ENCODE measurements at places on chromosomes 13 and 19. TPM values are rescaled to one million over a fixed set of nuclear protein-coding genes. Genes with fewer than 3 reads are reported as not detected.

- DNase-seq, result no peak
Measured at GRCh38 chr13:77136902-77137420, 110.0 kb upstream of the FBXL3 start.

GRCh38 chr13:50098693-50099092 is 83.4 kb downstream of the KCNRG start:
- no peak for DNase-seq

- DNase-seq, result peak; percentile 9
Measured at GRCh38 chr19:19459707-19460251, 54.3 kb downstream of the GATAD2A start.

DNA sequence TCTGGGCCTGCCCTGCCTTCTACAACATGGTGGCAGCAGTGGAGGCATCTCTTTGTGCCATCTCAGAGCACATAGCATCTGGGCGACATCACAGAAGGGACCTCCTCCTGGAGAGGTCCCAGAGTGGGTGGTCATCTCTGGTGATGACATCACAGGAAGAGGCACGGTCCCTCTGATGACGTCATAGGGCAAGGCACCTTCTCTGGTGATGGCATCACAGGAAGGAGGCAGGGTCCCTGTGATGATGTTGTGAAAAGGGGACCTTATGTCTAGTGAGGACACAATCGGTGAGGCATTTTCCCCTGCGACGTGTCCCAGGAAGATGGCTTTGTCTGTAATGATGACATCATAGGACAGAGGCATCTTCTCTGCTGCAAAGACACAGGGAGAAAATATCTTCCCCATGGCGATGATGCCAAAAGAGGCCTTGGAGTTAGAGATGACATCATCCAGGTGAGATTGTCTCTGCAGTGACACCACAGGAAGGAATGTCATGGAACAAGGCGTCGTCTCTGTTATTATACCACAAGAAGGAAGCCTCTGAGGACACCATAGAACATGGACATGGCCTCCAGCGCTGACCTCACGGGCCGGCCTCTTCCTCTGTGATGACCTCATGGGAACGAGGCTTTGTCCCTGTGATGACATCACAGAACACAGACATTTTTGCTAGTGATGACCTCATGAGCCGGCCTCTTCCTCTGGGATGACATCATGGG is 10.7 kb downstream of the SHISA7 start:
- no peak for DNase-seq

- DNase-seq, result no peak
Measured at GRCh38 chr19:11208561-11209471, 11.5 kb upstream of the KANK2 start.

DNA sequence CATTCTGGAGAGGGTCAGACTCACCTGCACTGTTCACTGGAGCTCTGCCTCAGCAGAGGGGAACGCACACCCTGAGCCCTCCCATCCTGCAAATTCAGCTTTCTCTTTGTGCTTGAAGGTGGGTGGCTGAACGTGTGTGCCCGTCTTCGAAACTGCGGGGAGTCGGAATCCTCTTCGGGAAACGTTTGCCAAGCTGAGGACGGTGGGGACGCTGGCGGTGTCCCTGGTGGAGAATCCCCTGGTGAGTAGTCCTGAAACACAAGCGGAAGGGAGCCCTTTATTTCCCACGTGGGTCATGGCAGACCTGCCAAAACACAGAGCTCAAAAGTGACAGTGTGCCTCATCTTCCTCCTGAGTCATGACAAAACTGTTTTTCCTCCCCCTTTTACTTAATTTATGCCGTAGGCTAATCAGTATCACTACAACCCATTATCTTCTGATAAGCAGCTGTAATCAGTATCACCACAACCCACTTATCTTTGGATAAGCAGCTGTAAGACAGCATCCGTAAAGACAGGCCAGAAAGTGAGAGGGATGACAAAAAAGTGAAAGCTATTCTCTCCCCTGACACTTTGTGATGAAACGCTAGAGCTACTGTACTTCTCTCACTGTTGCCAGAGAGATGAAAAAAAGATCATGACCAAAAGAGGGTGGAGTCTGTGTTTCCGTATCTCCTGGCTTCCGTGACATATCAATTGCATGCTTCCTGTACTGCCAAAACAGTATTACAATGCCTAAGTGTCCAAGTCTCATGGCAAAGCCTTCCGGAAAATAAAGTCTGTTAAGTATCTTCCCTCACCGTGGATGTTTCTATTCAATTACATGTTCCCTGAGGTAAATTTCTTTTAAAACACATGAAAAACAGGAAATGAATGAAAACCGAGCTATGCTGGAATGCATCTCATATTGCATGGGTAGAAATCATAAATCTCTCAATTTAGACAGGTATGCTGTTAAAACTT is 155.5 kb downstream of the TBC1D4 start:
- no peak for DNase-seq

GRCh38 chr19:13669780-13670355 is 94.5 kb upstream of the MRI1 start:
- no peak for DNase-seq

DNA sequence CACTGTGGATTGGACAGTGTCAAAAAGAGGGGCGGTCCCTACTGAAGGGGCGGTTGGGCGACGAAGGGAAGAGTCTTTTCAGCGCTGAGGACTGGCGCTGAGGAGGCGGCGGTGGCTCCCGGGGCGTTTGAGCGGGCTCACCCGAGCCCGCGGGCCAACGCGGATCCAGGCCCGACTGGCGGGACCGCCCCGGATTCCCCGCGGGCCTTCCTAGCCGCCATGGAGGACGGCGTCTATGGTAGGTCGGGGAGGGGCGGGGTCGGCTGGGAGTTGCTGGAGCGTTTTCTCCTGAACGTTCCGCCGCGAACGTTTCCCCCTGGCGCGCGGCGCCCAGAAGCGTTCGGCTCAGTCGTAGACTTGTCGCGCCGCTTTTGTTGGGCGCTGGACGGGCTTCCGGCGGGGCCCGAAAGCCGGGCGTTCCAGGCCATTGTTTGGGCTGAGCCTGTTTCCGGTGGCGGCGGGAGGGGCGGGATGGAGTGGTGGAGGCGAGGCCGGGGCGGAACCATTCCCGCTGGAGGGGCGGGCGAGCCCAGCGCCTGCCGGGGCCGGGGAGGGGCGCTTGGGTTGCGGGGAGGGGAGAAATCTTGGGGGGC is at the start of gene CYTH2:
TSS of gene CYTH2 (plus strand) at position 81 of the 593 bp plus-strand sequence. CDS start at position 220, 139 bp downstream.
- peak; percentile 51 for DNase-seq

DNA sequence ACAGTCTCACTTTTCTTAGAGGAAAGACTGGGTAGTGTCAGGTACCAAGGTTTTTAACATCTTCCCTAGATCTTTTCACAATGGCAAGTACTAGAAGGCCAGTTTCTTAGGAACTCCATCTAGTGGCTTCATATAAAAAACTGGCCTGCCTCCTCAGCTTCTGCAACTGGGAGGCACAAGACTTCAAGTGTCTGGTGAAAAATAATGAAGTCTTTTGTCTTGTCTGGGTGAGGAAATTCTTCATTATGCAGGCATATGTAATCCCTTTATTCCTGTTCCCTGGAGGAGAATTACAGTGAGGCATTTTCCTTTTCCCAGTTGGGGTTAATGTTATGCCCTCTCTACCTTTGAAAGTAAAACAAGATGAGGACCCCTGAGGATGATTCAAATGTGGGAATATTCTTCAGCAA is 300.5 kb downstream of the NALCN start:
- DNase-seq, result no peak

- DNase-seq, result no peak
Measured at GRCh38 chr19:49780861-49781260, 14.1 kb downstream of the AP2A1 start.

GRCh38 chr13:30042891-30043630 is 192.6 kb upstream of the UBL3 start:
- DNase-seq, result no peak

DNA sequence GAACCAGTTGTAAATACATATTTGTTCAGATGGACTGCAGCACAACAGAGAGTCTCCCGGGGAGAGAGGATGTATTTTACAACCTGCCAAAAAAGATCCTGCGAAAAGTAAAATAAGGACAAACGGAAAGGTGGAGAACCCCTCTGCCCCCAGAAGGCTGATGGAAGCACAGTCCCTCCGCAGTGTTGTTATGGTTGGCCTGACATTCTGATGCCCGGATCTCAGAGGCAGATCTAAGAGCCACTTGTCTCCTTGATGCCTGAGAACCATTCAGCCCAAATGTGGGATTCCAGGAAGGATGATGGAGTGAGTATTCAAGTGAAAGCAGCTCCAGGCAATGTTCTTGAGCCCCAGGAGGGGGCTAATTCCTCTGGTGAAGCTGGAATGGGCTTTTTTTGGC is 458.7 kb downstream of the ZNF536 start:
- DNase-seq, result no peak

DNA sequence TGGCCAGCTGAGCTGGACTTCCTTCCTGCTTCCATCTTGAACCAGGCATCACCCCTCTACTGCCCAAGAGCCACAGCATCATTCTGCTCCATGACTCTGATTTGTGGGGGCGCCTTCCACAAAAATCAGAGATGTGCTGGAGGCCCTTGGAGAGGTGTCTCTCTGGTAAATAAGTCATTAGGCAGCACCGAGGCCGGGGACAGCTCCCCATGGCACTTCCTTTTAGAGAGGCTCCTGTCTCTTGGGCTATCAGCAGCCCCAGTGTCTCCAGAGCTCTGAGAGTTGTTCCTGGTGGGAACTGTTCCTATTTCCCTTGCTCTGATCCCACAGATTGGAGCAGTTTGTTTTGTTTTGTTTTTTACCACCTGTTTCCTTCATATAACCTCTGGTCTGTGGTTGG is 19.9 kb downstream of the NWD1 start:
- DNase-seq, result no peak

DNA sequence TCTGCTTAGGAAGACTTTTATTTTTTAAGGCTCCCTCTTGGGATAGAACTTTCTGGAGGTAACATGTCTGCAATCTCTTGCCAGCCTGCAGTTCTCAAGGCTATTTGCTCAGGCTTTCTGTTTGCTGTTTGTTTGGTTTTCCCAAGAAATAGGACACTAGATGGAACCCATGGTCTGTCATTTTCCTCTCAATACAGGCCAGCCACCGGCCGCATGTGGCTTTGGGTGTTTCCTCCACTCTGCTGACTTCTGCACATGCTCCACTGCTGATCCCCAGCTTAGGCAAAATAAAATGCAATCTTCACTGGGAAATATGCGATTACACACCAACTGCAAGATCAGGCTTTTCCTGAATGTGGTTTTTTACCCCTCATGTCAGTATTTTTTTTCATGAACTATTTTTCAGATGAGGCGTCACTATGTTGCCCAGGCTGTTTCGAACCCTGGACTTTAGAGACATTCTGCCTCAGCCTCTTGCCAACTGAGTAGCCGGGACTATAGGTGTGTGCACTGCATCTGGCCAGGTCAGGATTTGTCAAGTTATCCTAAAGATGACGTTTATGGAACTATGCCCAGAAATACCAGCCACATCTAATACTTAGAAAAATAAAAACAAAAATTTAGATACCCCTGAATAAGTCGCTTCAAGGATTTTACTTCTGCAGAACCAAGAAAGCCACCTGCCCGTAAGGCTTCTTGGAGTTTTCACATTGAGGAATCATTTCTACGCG is 94.3 kb upstream of the PABPC3 start:
- no peak for DNase-seq

- no peak for DNase-seq
Measured at GRCh38 chr13:83798731-83799130, 83.5 kb downstream of the SLITRK1 start.

DNA sequence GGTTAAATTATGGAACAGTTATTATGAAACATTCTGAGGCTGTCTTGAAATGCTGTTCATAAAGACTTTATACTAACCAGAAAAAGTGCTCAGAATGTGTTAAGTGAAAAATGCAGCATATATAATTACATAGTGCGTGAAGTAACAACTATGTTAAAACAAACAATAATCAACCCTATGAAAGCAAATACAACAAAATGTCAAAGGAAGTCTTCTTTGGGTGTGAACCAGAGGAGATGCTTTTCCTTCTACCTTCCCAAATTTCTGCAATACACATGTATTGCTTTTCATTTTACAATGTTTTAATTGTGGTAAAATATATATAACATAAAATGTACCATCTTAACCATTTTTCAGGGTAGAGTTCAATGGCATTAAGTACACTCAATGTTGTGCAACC is 45.7 kb downstream of the F2RL3 start:
- DNase-seq, result no peak

DNA sequence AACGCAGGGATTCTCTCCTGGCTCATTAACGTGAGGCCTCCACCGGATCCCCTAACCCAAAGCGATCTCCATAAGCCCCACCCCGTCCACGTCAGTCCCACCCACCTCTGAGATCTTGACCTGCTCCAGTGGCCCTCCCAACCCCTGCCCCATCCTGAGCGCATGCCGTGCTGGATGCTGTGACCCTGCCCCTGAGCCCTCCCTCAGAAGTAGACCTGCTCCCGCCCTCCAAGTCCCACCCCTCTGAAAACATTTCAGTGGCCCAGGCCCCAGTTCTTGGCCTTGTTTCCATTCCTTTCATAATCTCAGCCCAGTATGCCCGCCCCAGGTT is 19.9 kb downstream of the LMTK3 start:
- DNase-seq, result no peak

DNA sequence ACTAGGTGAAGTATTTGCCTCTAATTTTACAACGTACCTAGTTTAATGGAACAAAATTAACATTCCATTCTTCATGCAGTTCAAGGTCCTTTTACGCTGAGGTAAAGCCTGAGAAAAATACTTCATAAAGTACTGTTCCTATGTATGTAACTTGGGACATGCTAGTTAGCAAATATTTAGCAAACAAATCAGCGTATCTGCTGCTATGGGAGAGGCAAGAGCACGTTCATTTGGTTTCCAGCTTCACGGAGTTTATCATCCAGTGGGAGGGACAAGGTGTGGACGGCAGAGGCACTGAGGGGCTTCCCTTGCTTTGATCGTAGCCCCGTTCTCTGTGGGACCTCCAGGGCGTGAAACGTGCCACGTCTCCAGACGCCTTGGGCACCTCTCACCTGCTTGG is 248.8 kb downstream of the IRS2 start:
- DNase-seq, result no peak

- DNase-seq, result no peak
Measured at GRCh38 chr13:96490496-96490989, 400.6 kb downstream of the HS6ST3 start.

GRCh38 chr13:31015199-31015598 is 82.7 kb downstream of the TEX26 start:
- DNase-seq, result no peak

GRCh38 chr19:35041548-35042055 is at the start of gene HPN:
Gene HPN (plus strand): TSS chr19:35041721. CDS start chr19:35042507, 786 bp downstream.
- no peak for DNase-seq

- DNase-seq, result no peak
Measured at GRCh38 chr19:49997709-49998108, 27.5 kb downstream of the VRK3 start.

GRCh38 chr13:98374750-98375149 is 197.7 kb upstream of the RNF113B start:
- DNase-seq, result no peak

GRCh38 chr19:33096005-33096404 is 15.0 kb downstream of the GPATCH1 start:
- no peak for DNase-seq

Gene LMTK3
- total RNA-seq, result 0.05 TPM

Gene THSD8
- total RNA-seq, result not detected

Gene ZFR2
- not detected for total RNA-seq

Gene CCDC70
- not detected for total RNA-seq

Gene AKAP11
- 12.6 TPM for total RNA-seq

Gene PLEKHF1
- 1.3 TPM for total RNA-seq

Gene SLC25A41
- total RNA-seq, result not detected

Gene HRC
- not detected for total RNA-seq

Gene GNG8
- total RNA-seq, result not detected

Gene LRRC63
- total RNA-seq, result 25.2 TPM

Gene CBY2
- total RNA-seq, result 1.1 TPM

Gene ADPRHL1
- total RNA-seq, result 7.6 TPM

Gene PRODH2
- not detected for total RNA-seq

Gene URAD
- total RNA-seq, result not detected

Gene AP1M2
- total RNA-seq, result 12.3 TPM

Gene GPI
- total RNA-seq, result 250 TPM
